RWPE2 (cell line): ENCODE measurements at places on chromosomes 11 and 22.

DNA sequence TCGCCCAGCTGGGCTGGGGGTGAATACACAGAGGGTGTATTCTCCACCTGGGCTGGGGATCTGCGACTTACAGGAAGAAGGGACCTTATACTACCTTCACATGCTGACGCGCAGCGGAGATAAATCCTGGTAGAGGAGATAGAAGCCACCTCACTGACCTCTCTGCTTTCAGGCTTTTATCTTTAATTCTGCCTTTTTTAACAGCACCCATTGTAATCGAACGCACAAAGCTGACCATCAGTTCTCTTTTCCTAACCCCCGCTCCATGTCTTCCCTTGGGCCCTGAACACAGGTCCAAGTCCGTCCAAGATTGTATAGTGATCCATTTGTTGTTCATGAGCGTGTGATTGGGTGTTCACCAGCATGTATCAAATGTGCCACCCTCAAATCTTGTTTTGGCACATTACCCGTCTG lies 664 bp upstream of the LAMTOR1 start:
- DNase-seq: no peak

DNA sequence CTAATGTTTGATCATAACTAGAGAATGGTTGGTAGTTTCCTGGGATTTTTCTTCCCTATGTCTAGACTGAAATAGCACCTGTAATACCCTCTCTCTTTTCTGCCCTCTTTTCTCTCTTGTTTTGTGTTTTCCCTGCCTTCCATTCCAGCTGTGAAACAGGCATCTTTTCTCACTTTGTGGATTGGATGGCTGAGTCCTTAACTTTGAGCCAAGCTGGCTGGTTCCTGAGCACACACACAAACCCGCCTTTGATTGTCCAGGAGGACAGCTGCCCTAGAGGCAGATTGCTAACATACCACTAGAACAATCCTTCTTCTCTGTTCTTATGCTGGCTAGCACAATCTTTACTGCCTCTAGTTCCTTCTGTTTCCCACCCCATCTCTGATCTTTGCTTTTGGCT lies 17.7 kb downstream of the CTNND1 start:
- DNase-seq: no peak

DNA sequence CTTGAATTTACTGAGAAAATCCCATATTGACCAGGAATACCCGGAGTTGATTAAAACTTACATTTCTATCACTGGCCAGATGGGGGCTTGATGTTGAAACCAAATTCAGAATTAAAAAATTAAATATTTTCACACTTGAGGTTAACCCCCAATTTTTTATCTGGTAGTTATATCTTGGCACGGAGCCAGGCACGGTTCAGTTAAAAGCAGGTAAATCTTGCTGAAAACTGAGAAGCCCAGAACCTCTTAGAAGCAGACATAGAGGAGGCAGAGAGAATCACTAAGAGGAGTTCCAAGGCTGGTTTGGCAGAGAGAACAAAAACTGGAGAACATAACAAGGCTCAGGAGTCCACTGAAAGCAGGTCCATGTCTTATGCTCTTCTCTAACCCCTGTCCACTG lies 77.7 kb downstream of the USP35 start:
- no peak for DNase-seq

DNA sequence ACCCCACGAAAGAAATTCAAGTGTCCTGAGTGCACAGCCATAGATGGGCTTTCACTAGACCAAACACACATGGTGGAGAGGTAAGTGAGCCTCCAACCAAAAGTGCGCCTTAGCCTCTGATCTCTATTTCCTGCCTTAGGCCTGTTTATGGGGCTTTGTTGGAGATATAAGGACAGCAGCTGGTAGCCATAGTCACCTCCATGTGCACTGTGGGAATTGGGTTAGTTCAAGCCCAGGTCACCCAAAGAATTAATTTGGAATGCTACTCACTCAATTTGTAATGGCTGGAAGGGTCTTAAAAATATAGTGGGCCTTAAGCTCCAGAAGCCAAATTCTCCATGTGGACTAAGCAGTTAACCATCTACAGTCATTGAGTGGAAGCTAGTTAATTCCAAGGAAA lies 73.6 kb downstream of the ALX4 start:
- no peak for DNase-seq

DNA sequence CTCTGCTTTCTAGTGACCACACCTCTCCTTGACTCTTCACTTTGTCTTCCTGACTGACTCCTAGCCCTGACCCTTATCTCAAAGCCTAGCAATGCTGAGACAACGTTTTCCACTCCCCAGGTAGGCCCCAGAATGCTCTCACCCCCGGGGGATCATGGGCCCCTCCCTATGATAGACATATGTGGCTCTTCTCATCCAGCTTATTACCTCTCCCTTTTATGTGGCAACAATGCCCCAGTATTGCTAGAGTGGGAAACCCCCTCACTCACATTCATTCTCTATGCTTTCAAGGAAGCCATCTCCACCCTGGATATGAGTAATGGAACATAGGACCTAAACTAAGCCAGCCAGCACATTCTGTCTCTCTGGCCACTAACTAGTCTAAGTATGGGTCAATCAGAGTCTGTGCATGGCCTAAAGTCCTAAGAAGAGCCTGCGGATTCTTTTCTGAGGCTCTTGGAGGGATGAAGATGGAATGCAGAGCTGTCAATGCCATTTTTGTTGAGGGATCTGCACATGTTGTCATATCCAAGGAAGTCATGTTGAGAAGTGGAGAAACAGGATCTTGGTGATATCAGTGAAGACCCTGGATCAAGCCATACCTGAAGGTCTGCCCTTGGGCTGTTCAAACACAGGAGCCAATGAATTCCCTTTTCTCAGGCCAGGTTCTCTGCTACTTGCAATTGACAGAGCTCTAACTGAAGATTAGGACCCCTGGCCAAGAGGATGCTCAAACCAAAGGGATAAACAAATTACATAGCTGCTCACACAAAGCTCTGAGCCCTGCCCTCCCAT lies 79.8 kb upstream of the GRK3 start:
- DNase-seq: no peak

DNA sequence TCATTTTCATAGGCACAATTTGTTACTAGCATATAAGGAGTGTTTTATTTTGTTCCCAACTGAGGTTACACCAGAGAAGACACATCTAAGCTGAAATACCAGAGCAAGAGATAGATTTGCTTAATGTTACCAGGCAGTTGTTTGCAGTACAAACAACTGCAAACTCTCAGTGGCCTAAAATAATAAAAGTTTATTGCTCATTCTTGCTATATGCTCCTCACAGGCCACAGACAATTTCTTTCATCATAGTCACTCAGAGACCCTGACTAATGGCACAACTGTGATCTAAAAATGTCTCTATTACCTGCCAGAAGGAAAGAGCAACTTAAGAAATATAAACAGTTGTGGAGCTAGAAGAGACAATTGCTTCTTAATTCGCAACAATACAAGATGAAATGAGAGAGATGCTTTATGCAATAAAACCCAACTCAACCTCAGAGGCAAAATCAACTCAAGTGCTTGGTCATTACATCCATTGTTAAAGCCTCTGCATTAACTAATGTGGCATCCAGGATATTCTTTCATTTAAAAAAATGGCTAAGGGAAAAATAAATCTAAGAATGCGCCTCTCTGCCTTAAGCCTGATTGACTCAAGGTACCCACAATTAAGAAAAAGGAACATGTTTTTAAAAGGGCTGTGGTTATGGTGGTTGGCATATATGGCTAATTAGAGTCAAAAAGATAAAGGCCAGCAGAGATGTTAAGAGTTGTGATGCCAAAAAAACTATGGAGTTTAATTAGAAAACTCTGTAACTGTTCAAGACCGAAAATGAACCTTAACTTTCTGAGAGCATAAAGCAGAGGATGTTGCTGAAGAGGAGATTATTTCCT lies 103.7 kb downstream of the CD44 start:
- DNase-seq: no peak

DNA sequence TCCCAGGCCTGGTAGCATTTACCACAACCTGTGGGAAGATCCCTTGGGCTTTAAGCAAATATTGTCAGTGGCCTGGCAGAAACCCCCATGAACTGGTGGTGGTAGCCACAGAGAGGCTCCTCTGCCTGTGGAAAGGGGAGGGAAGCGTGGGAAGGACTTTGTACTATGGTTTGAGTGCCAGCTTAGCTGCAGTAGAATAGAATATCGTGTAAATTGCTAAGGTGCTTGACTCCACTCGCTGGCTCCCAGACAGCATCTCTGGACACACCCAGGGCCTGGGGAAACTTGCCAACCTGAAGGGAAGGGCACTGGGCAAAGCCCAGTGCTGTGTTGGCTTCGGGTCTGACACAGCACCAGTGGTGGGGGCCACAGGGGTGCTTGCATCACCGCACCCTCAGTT lies 52.6 kb downstream of the XRRA1 start:
- no peak for DNase-seq

GRCh38 chr11:122068837-122069236 lies 47.2 kb downstream of the BLID start:
- DNase-seq: no peak

DNA sequence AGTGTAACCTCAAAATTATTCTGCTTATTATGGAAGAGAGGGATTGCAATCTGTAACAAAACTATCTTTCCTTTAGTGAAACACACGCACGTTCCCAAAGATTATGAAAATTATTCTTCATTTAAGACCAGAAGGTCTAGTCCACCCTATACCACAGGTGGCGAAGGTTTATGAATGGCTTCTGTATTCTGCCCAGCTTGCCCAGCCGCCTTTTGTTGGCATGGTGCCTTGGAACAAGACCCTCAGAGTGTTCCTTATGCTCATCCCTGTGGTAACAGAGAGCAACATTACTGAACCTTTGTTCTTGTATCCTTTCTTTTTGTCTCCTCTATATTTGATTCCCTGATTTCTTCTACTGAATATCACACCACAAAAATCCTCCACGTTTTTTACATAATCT lies 116.4 kb downstream of the FAR1 start:
- no peak for DNase-seq

- DNase-seq: no peak
Observed at GRCh38 chr11:41289408-41289807, 170.0 kb downstream of the LRRC4C start.

GRCh38 chr11:122646549-122647340 lies 8.8 kb upstream of the UBASH3B start:
- DNase-seq: no peak

DNA sequence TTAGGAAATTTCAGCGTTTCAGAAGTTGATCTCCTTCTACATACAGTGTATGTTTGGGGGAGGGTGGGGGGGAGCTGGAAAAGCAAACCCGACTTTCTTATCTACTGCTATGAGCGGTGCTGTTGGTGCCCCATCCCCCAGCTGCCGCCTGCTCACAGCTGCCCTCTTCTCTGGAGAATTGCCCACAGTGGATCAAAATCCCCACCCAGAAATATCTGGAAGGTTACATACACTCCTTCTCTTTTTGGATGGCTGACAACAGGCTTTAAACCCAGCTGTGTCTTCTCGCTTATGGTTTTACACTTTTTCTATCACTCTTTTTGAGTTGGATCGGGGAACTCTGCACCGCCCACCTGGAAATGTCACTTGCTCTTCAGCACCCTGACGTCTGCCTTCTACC lies 56.4 kb downstream of the DHCR7 start:
- DNase-seq: no peak

GRCh38 chr11:61575886-61576861 lies 4.7 kb downstream of the SYT7 start:
- no peak for DNase-seq

- no peak for DNase-seq
Observed at GRCh38 chr22:35703861-35704584, 13.6 kb upstream of the APOL5 start.

GRCh38 chr11:44030996-44031395 lies 16.8 kb upstream of the ACCSL start:
- DNase-seq: no peak

- no peak for DNase-seq
Observed at GRCh38 chr11:69808667-69809086, 10.5 kb downstream of the FGF3 start.

DNA sequence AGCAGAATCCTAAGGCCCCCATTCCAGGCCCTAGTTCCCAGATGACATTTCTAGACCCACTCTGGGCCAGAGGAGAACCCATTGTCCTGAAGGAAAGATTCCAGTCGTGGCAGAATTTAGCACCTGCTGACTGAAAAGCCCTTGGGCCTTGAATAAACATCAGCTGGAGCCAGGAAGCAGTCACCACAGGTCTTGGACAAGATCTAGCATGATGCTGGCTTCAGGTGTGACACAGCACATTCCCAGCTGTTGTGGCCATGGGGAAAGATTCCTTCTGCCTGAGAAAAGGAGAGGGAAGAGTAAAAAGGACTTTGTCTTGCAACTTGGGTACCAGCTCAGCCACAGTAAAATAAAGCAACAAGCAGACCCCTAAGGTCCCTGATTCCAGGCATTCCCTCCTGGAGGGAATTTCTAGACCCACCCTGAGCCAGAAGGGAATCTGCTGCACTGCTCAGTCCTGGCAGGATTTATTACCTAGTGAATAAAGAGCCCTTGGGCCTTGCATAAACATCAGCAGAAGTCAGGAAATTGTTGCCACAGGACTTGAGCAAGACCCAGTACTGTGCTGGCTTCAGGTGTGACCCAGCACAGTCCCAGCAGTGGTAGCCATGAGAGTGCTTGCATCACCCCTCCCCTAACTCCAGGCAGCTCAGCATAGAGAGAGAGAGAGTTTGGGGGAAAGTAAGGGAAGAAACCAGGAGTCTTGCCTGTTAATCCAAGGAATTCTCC lies 42.5 kb upstream of the PAMR1 start:
- peak; percentile 74 for DNase-seq
